Stimulated activated CD4-positive, alpha-beta T cell treated with anti-CD3 and anti-CD28 coated beads, Interleukin-1b, Interleukin-23, amount 100 ng/mL, for 4 hours (primary cell): ENCODE measurements at places on chromosomes 7 and 10.

- DNase-seq: no peak
These were observed 220.1 kb downstream of the POU6F2 start for GRCh38 chr7:39197831-39198230.

DNA sequence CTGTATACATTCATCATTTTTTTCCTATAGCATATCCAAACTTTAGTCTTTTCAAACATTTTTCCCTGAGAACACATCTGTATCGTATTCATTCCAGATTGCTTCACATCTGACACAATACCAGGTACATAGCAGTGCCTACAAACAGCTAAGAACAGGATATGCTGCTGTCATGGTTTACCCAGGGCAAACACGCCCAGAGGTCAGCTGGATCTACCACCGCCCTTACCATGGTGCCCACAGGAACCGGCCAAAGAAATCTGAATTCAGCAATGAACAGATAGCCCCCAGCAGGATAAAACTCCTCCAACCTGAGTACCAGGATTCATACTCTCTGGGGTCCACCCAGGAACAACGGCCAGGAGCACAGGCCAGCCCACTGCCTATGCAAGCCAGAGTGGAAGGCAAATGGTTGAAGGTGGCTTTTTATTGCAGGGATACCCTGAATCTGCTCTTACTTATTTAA lies 43.0 kb downstream of the TNS3 start:
- DNase-seq: no peak

DNA sequence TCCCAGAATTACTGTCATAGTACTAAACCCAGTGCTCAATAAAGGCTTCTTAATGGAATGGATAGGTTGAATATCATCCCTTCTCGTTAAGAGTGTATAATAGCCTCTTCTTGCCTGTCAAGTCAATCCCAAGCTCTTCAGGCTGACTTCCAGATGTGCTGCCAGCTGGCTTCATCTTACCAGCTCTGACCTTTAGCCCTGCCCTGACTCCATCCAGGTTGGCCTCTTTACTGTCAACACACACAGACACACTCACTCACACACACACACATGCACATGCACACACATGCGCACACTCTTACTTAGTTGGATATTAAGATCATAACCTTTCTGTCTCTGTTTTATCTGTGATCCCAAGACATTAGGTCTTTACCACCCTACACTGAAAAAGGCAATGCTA lies 49.1 kb downstream of the ASB4 start:
- no peak for DNase-seq

- no peak for DNase-seq
These were observed 406.1 kb upstream of the AUTS2 start for GRCh38 chr7:69192134-69192533.

DNA sequence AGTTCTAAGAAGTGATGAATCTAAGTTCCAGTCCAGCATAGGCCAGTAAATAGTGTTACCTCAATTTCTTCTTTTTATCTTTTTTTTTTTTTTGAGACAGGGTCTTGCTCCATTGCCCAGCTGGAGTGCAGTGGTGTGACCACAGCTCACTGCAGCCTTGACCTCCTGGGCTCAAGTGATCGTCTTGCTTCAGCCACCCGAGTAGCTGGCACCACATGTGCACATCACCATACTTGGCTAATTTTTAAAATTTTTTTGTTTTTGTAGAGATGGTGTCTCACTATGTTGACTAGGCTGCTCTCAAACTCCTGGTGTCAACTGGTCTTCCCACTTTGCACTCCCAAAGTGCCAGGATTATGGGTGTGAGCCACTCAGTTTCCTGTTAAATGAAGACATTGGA lies 126.6 kb upstream of the LYZL2 start:
- DNase-seq: no peak

- no peak for DNase-seq
These were observed 184.5 kb upstream of the SP8 start for GRCh38 chr7:20971219-20971618.

- DNase-seq: peak; percentile 9
These were observed 60.8 kb upstream of the NAMPT start for GRCh38 chr7:106345421-106346166.

- DNase-seq: no peak
These were observed 16.5 kb downstream of the TMEM236 start for GRCh38 chr10:17768496-17768895.

GRCh38 chr10:48383393-48383792 lies 76.9 kb downstream of the MAPK8 start:
- DNase-seq: no peak

GRCh38 chr10:127315888-127316287 lies 119.5 kb upstream of the INSYN2A start:
- no peak for DNase-seq

GRCh38 chr7:50552921-50553320 lies 12.3 kb downstream of the DDC start:
- DNase-seq: no peak

GRCh38 chr10:116772909-116773705 lies 30.7 kb upstream of the HSPA12A start:
- DNase-seq: no peak

GRCh38 chr7:2781636-2782035 lies 62.5 kb downstream of the GNA12 start:
- no peak for DNase-seq

- DNase-seq: no peak
These were observed 78.5 kb upstream of the PCBD1 start for GRCh38 chr10:70966646-70967553.

- no peak for DNase-seq
These were observed 2.1 kb upstream of the SORCS3 start for GRCh38 chr10:104638861-104639589.

- no peak for DNase-seq
These were observed 5.7 kb downstream of the TNS3 start for GRCh38 chr7:47576031-47576865.

GRCh38 chr10:75924309-75924902 lies 493.0 kb downstream of the LRMDA start:
- no peak for DNase-seq

- DNase-seq: no peak
These were observed 14.4 kb downstream of the SCIN start for GRCh38 chr7:12584930-12585329.

DNA sequence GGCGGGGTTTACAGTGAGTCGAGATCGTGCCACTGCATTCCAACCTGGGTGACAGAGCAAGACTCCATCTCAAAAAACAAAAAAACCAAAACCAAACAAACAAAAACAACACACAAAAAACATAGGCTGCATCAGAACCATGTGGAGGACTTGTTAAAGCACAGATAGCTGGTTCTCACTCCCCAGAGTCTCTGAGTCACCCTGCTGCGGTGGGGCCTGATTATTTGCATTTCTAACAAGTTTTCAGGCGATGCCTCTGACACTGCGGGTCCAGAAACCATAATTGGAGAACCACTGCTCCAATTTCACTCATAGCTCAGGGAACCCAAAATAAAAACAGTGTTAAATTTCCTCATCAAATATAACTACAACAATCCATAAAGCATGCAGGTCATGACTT lies 816.7 kb downstream of the MAGI2 start:
- no peak for DNase-seq

GRCh38 chr10:90977162-90977854 lies 56.4 kb upstream of the ANKRD1 start:
- DNase-seq: no peak

GRCh38 chr10:48724127-48724526 lies 39.5 kb downstream of the WDFY4 start:
- DNase-seq: no peak

DNA sequence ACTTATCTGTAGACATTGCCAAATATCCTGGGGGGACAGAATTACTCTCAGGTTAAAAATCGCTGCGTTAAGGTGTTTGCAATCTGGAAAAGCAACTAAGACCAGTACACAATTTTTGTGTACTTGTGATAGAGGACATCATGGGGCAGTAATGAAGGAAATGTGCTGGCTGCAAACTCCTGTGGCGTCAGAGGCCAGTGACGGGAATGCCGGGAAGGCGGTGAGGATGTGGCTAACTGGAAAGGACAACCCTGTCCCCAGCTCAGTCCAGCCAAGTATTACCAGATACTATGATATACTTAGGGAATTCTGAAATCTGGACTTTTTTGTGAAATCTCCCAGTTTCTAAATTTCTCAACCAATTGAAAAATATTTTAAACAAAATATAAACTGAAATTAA lies 103.1 kb upstream of the NANOS1 start:
- no peak for DNase-seq

DNA sequence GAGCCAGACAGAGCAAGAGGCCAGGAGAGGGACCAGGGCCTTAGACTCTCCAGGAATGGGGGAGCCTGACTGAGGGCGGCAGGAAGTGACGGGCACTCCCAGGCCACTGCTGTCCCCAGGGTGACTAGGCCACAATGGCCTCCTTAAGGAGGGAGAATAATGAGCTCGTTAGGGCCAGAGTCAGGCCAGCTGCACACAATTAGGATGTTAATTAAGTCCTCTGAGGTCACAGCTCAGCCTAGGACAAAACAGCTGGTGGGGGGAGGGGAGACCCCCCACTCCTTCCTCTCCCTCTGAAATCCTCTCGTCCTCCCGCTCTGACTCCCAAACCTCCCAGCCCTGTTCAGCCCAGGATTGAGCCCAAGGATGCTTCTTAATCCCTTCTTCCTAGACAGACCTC lies 143.0 kb downstream of the NEURL1 start:
- no peak for DNase-seq

- DNase-seq: no peak
These were observed 72.9 kb upstream of the ABCB5 start for GRCh38 chr7:20542594-20542993.

- no peak for DNase-seq
These were observed 90.6 kb downstream of the CYP51A1 start for GRCh38 chr7:92043637-92044036.

DNA sequence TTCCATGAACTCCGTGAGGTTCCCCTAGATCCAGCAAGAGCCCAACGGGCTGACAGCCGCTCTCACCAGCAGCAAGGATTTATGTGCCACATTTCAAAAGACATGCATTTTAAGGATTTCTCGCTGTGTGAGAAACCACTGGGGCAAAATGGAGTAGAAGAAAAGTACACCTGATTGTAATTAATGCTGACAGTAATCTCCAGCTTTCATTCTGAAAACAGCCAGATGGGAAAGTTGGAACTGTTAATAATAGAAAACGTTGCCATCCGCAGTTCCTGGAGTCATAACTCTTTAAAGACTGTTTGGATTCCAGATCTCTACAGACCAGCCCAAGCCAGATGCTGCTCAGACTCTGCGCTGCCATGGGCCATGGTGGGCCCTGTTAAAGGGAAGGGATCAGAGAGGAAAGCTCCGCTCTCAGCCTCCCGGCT lies 216.9 kb upstream of the GLI3 start:
- no peak for DNase-seq

DNA sequence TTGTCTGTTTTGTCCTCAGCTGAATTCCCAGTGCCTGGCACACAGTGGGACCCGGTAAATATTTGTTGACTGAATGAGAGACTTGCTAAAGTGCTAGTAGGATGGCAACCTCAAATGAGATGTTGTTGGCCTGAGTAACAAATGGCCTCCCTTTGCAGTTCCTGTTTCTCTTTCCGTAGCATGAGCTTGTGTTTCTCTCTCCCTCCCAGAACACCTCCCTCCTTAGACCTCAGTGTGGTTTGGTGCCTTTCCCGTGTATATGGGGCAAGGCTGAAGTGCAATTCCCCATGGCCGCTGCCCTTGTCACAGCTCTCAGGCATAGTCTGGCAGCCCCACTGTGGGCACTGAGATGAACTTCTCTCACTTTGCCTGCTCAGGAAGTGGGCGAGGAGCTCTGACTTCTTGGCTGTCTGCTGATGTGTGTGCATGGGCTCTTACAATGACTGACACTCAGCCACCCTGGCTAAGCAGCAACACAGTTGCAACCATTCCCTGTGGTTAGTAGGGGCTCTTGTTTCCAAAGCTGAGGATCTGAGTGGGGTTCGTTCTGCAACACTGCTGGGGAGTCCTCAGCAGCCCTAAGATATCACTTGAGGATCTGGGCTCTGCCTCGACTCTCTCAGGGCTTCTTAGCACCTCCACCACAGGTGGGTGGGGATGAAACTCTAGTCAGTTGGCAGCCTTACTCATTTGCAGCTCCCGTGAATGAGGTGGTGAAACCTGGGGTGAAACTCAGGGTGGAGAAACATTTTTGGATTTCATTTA lies 136.1 kb downstream of the ICA1 start:
- peak; percentile 60 for DNase-seq

GRCh38 chr7:94041529-94041928 lies 37.4 kb upstream of the BET1 start:
- no peak for DNase-seq

DNA sequence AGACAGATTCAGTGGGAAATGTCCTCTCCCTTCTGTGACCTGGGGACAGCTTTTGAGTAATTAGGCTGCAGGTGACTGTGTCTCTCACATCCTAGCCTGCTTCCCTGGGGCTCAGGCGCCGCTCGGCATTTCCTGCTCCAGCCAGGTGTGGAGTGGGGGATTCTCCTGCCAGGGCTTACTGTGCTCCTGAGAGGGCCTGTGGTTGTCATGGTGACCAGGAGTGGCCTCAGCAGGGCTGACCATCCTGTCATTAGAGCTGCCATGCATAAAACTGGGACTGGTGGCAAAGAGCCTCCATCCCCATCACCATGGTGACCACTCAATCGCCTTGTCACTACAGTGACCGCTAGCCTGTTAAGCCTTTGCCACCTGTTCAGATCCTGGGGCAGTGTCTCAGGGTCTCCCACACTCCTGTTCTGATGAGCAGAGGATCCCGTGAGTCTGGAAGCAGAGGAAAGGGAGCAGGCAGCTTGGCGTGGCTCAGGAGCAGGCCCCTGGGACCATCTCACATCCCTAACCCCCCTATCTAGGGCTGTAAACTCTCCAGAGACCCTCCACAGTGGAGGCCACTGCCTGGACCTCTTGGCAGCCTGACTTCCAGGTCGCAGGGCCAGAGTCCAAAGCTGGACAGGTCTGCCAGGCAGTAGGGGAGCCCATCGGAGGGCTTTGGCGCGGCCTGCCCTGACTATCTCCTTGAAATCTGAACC lies at the start of gene GCK:
TSS of gene GCK (minus strand) at position 154 of the 707 bp plus-strand sequence. CDS start 486 bp downstream, outside the sequence.
- DNase-seq: no peak

DNA sequence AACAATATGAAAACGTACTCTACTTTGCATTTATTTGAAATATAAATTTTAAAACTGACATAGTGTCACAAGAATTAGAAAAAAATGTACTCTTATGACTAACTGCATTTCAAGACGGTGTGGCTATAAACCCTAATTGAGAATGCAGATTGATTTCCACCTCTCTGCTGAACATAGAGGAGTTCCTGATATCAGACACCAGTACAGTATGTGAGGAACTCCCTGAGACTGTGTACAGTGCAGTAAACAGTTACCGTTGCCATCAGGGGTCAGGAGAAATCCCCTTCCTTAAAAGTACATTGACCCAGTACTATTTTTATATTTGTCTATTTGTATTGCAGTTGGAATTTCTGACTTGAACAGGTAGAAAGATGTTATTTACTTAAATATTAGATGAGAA lies 61.8 kb upstream of the DKK1 start:
- no peak for DNase-seq

GRCh38 chr7:25805027-25805687 lies 346.8 kb upstream of the NFE2L3 start:
- DNase-seq: no peak
